Mesendoderm (in vitro differentiated cells): ENCODE measurements at places on chromosomes 6 and 20.

DNA sequence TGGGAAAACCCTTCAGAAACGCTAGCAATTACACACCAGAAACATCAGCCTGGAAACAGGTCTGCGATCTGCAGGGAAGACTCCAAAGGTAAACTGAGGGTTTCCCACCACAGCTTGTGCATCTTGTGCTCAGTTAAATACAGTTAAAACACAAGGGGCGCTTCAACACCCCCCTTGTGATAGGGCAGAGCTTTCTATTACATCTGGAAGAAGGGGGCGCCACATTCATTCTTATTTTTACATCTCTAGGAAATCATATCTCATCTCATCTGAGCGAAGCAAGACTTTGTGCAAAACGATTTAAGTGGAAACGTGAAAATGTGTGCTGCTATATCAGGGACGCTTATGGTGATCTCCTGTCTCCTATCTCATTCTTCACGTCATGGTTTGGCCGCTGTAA is 58.5 kb downstream of the PRND start:
- H3K27me3 ChIP-seq = no peaks in the 10 kb centered on the region
- H3K4me1 ChIP-seq = no peaks in the 10 kb centered on the region
- H3K27ac ChIP-seq = no peak overlapping the region

DNA sequence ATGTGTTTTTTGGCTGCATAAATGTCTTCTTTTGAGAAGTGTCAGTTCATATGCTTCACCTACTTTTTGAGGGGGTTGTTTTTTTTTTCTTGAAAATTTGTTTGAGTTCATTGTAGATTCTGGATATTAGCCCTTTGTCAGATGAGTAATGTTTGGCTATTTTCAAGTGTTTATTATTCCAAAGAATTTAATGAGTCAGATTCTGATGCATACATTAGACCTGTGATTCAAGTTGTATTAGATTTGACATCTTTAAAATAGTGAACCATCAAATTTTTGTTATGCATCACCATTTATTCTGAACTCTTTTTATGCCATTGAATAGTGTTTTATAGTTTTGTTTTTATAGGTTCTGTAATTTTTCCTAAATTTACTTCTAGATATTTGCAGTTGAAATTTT is 319.3 kb downstream of the PKHD1 start:
- no peak for DNase-seq
- no peak overlapping the region for H3K4me3 ChIP-seq
- no peaks in the 10 kb centered on the region for H3K36me3 ChIP-seq
- H3K27ac ChIP-seq = no peak overlapping the region
- H3K27me3 ChIP-seq = no peaks in the 10 kb centered on the region

DNA sequence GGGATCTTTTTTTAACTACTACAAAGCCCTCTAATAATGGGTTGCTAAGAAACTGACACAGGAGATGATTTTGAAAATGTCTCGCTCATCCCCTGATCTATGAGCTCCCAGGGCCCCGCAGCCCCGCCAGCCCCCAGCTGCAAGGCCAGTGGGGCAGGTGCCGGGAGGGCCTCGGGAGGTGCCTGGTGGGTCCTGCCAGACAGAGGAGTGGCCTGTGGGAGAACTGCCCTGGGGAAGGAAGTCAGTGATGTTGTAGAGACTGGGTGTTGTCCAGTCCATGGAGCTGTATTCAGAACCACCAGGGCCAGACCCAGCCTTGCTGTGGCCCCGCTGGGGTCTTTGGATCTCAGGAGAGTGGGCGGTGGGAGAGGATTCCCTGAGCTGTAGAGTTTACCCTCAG is 258.7 kb downstream of the TAF4 start:
- H3K4me3 ChIP-seq = no peak overlapping the region
- H3K36me3 ChIP-seq = no peaks in the 10 kb centered on the region
- no peaks in the 10 kb centered on the region for H3K27me3 ChIP-seq
- no peak overlapping the region for H3K27ac ChIP-seq
- no peaks in the 10 kb centered on the region for H3K4me1 ChIP-seq
- DNase-seq = no peak

DNA sequence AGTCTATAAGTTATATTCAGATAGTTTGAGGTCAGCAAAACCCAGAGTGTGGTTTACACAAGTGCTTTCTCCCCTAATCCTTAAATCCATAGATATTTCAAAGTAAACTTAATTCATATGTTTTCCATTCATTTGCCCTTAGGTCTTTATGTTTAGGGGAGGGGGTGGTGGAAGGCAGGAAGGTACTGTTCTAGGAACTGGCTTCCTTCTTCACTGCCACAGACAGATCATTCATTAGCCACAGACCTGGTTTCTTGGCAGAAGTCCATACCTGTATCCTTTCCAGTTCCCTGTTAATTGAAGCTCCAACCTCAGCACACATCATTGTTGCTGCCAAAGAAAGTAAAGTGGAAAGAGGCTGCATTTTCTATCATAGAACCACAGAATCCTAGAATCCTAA is 123.0 kb downstream of the AIG1 start:
- no peak overlapping the region for H3K27ac ChIP-seq
- H3K27me3 ChIP-seq = no peaks in the 10 kb centered on the region
- no peaks in the 10 kb centered on the region for H3K4me1 ChIP-seq
- DNase-seq = no peak

GRCh38 chr6:795046-795685 is 102.2 kb upstream of the EXOC2 start:
- no peak for DNase-seq
- no peak overlapping the region for H3K27ac ChIP-seq
- no peaks in the 10 kb centered on the region for H3K36me3 ChIP-seq
- no peaks in the 10 kb centered on the region for H3K4me1 ChIP-seq
- H3K27me3 ChIP-seq = no peaks in the 10 kb centered on the region

DNA sequence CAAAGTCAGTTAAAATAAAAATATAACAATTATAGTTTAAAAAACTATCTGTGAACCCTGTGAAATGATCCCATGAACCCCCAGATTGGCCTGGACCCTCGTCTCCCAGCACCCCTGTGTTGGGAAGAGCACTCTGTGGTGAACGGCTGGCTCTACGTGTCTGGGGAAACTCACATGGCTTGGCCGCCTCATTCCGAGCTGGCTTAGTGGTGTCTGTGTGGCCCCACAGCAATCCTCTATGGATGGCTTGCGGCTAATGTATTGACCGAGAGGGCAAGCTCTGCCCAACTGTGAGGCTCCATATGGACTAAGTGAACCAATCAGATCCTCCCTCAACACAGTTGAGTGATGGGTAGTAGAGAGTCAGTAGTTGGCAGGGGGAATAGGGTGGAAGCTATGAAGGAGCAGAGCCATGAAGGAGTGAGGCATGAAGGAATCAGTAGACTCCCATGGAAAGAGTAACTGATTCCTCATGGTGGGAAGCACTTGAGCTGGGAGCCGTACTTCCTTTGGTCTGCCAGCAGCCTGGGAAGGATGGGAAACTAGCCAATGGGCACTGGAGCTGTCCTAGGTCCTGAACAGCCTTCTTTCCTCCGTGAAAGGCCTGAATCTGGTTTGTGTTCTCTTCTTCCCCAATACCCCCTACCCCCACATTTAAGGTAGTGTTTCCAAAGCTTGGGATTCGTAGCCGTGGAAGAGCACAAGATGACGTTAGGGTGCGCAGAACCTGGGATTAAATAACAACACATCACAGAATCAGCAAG is 21.6 kb upstream of the ZNF831 start:
- no peaks in the 10 kb centered on the region for H3K4me1 ChIP-seq
- H3K27me3 ChIP-seq = no peaks in the 10 kb centered on the region
- no peaks in the 10 kb centered on the region for H3K36me3 ChIP-seq
- DNase-seq = peak; percentile 51

DNA sequence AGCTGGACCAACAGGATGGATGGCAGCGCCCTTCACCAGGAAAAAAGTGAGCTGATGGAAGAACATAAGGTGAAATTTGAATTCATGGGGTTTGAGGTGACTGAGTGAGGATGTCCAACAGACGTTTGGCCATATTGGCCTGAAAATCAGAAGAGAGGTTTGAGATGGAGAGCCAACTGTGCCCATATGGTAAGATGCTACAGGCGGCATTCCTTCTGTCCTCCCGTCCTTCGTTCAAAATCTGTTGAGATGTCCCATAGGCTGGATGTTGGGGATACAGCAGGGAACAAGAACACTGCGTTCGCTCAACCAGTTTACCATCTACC is 468 bp upstream of the CMTR1 start:
- H3K4me3 ChIP-seq = peak overlapping the region; percentile 30
- no peaks in the 10 kb centered on the region for H3K36me3 ChIP-seq
- H3K4me1 ChIP-seq = peaks cover 2% of the 10 kb centered on the region
- DNase-seq = no peak
- no peaks in the 10 kb centered on the region for H3K27me3 ChIP-seq

DNA sequence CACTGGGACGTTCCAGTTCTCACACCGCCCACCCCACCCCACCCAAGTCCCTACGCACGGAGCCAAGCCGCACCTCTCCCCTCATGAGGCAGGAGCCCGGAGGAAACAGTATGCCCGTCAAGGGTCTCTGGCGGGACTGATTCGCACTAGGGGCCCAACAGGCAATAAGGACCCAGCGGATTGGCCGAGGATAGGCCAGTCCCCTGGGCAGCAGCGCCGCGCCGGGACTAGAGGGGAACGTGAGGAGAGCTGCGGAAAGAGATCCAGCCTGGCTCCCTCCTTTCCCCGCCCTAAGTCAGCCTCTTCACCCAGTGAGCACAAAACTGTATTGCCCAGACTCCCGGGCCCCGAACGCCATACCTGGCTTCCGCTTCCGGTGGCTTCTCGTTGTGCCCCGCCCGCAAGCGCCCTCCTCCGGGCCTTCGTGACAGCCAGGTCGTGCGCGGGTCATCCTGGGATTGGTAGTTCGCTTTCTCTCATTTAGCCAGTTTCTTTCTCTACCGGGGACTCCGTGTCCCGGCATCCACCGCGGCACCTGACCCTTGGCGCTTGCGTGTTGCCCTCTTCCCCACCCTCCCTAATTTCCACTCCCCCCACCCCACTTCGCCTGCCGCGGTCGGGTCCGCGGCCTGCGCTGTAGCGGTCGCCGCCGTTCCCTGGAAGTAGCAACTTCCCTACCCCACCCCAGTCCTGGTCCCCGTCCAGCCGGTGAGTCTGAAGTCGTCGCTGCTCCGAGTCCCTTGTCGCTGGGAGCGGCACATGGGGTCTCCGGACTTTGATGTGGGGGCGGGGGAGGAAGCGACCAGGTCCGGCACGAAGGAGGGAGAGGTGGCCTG is at the start of gene CSNK2B:
Gene CSNK2B (plus strand): TSS at position 580 of the 836 bp plus-strand sequence. CDS start 752 bp downstream, outside the sequence.
- peak within 1 kb of the TSS; percentile 95 for H3K27ac ChIP-seq
- peak; percentile 99 for DNase-seq
- peak within 1 kb of the TSS; percentile 97 for H3K4me3 ChIP-seq
- no peaks in the 10 kb centered on the region for H3K27me3 ChIP-seq
- H3K4me1 ChIP-seq = peaks cover 8% of the 10 kb centered on the region

DNA sequence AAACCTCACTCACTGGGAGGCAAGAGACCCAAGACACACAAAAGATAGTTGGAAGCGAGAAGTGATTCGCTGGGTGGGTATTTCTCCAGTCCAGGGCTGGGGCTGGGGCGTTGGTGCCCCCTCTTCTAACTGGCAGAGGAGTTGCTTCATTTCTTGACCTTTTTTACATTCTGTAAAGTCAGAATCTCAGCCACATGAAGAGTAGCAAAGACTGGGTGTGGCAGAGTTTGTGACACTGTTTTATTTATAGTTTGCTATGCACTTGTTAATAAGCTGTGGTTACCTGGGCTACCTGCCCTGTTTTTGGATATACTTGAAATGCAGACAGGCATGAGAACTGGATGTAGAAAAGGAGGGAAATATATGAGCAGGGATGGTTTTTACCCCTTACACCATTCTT is 42.3 kb downstream of the IL20RA start:
- H3K4me3 ChIP-seq = no peak overlapping the region
- no peaks in the 10 kb centered on the region for H3K27me3 ChIP-seq
- H3K36me3 ChIP-seq = no peaks in the 10 kb centered on the region

DNA sequence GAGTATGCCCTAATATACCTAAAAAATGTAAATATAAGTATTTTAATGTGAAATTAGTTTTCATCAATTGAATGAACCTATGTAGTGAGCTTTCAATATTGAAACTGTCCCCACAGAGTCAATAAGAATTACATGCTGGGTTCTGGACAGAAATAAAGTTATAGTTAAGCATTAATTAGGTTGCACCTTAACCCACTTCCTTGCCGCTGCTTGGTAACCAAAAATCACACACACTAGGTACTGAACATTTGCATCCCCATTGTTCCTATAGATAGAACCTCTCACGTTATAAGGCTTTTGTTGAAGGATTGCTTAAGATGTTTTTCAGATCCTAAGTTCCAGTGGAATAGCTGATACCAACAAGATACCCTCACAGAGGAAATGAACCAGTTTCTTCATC is 237.1 kb upstream of the OPRM1 start:
- no peak overlapping the region for H3K27ac ChIP-seq
- no peaks in the 10 kb centered on the region for H3K36me3 ChIP-seq

DNA sequence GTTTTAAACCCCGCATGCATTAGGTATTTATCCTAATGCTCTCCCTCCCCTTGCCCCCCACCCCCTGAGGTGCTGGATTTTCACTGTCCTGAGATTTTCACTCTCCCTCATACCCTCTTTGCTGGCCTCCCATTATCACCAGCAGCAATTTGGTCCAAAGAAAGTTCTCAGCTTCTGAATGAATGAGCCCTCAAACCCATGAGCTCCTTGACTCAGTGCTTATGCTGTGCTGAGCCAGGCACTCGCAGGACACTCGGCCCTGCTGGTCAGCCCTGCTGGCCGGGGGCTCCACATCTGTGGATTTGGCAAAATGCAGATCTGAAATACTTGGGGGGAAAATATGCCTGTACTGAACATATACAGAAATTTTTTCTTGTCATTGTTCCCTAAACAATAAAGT is 153.2 kb upstream of the QKI start:
- H3K27me3 ChIP-seq = peaks cover 2% of the 10 kb centered on the region
- peaks cover 2% of the 10 kb centered on the region for H3K4me1 ChIP-seq
- no peak overlapping the region for H3K4me3 ChIP-seq
- DNase-seq = peak; percentile 3
- no peaks in the 10 kb centered on the region for H3K36me3 ChIP-seq
- H3K27ac ChIP-seq = no peak overlapping the region

DNA sequence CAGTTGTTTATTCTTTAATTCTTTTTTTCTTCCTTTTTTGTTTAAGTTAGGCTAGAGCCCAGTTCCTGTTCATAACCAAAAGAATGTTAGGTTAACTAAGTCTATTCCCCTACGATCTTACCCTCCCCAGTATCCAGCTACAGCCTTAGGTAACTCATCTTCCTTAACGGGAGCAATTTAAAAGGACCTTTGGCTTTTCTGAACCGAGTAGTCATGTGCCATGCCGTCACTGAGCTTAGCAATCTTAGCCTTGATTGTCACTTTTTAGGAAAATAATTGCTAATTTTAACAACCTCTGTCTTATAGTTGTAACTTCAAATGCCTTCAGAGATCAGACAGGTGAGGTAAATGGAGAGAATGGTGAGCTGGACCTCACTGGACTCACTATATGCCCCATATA is 6.2 kb downstream of the METTL24 start:
- no peak for DNase-seq
- no peak overlapping the region for H3K4me3 ChIP-seq
- H3K4me1 ChIP-seq = peaks cover 10% of the 10 kb centered on the region
- no peak overlapping the region for H3K27ac ChIP-seq
- no peaks in the 10 kb centered on the region for H3K36me3 ChIP-seq

- no peaks in the 10 kb centered on the region for H3K27me3 ChIP-seq
- DNase-seq = no peak
These were observed 452.6 kb upstream of the SOX4 start for GRCh38 chr6:21140966-21141365.
